ENCODE measurements at places on chromosomes 7 and 10. TPM values are rescaled to one million over a fixed set of nuclear protein-coding genes. Genes with fewer than 3 reads are reported as not detected.

Gene HTR5A
- total RNA-seq = not detected

Gene TMEM26
- total RNA-seq = not detected

Gene ERVW-1
- total RNA-seq = not detected

Gene GRID2IP
- total RNA-seq = 0.22 TPM

Gene ALOX5
- 2.0 TPM for total RNA-seq

Gene GOLGA7B
- 1.2 TPM for total RNA-seq

Gene PTPRZ1
- not detected for total RNA-seq

Gene NPM3
- 96.9 TPM for total RNA-seq

Gene PTPN20
- not detected for total RNA-seq

Gene SPDYE8
- total RNA-seq = not detected

Gene CTAGE4
- total RNA-seq = not detected

Gene ACTR3C
- total RNA-seq = 2.8 TPM

Gene RTKN2
- 20.2 TPM for total RNA-seq

Gene GNGT1
- 0.24 TPM for total RNA-seq

Gene MSRB2
- total RNA-seq = 29.0 TPM

Gene NOBOX
- not detected for total RNA-seq

Gene CRYGN
- 1.2 TPM for total RNA-seq

Gene SHTN1
- 7.7 TPM for total RNA-seq

Gene CRPPA
- total RNA-seq = 0.26 TPM

Gene TFPI2
- total RNA-seq = 6.5 TPM
